ENCODE measurements at places on chromosomes 16 and 17.

- DNase-seq = no peak
Measured at GRCh38 chr17:9287306-9287705, 266.0 kb downstream of the NTN1 start.

DNA sequence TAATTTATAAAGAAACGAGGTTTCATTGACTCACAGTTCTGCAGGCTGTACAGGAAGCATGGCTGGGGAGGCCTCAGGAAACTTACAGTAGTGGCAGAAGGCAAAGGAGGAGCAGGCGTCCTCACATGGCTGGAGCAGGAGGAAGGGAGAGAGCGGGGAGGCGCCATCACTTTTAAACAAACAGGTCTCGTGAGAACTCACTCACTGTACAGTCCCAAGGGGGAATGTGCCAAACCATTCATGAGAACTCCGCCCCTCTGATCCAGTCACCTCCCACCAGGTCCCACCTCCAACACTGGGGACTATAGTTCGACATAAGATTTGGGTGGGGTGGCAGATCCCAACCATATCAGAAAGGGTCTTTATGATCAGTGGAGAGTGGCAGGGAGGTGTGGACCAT lies 392.4 kb upstream of the TNRC6C start:
- no peak for DNase-seq

DNA sequence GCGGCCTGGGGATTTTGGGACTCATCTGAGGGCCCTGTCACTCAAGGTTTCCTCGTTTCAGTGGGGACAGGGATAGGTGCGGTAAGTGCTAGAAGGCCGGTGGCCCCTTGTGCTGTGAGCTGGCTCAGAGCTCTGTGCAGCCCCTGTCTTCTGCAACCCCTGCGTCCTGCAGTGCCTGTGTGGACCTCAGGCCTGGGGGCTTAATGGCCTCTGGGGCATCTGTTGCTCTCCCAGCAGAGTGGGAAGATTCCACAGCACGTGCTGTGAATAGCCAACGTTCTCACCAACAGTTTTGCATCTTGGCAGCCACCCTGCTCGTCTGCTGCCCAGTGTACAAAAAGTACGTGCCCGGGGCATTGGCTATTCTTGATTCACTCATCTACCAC lies 4.9 kb downstream of the FOXC2 start:
- no peak for DNase-seq

GRCh38 chr17:45342871-45343526 lies 26.2 kb upstream of the MAP3K14 start:
- DNase-seq = no peak

- no peak for DNase-seq
Measured at GRCh38 chr17:63316100-63316499, 130.0 kb downstream of the CYB561 start.

GRCh38 chr16:89320782-89321501 lies 103.4 kb downstream of the ZNF778 start:
- DNase-seq = no peak

DNA sequence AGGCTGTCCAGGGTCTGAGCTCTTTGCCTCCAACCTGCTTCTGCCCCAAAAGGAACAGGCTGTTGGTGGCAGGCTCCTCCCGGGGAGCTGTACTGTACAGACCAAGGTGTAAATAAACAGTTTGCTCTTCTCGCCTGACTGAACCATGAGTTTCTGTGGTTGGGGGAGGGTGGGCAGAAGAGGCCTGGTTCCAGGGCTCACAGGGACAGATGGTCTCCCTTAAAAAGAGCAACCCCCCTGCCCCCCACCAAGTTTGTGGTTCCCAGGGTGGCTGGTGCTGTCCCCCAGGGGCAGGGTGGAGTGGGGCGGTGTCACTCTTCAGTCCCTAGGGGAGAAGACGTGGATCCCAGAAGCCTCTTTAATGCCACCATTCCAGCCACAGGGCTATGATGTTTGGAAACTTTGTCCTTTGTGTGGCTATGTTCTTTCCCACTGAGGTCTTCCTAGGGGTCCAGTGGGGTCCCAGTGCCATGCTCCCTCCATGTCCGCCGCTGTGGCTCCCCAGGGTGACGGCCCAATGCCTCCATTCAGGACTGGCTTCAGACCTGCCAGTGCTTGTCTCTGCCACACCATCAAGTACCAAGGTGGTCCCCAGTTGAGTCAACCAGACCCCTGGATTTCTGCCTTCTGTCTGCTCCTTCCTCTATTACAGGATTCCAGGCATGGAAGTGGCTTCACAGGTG lies 146.7 kb downstream of the RAB11FIP4 start:
- DNase-seq = no peak

- no peak for DNase-seq
Measured at GRCh38 chr17:64355536-64356303, 34.9 kb downstream of the PECAM1 start.

DNA sequence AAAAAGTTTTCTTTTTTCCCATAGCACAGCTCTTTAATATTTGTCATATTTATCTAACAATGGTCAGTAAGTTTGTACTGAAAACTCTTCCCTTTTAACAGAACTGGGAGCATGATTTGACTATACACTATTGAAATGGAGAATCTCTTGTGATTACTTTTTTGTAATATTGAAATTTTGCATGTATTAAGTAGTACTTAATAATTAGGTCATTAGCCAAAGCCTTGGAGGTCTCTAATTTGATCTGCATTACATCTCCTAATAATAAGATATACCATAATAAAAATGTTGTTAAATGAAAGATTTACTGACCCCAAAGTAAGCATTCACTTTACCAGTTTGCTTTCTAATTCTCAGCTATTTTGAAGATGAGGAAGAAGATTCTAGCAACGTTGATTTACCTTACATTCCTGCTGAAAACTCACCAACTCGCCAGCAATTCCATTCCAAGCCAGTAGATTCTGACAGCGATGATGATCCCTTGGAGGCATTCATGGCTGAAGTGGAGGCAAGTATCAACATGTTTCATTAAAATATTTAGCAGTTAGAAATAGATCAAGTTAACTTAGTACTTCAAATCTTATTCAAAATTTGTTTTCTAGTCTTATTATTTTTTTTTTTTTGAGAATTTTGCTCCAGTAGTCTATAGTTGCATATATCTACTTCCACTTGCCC lies 18.2 kb downstream of the DDX42 start:
- DNase-seq = no peak

- DNase-seq = no peak
Measured at GRCh38 chr16:24776501-24777220, 47.2 kb downstream of the TNRC6A start.

- DNase-seq = no peak
Measured at GRCh38 chr16:69823831-69824563, 61.9 kb downstream of the WWP2 start.

DNA sequence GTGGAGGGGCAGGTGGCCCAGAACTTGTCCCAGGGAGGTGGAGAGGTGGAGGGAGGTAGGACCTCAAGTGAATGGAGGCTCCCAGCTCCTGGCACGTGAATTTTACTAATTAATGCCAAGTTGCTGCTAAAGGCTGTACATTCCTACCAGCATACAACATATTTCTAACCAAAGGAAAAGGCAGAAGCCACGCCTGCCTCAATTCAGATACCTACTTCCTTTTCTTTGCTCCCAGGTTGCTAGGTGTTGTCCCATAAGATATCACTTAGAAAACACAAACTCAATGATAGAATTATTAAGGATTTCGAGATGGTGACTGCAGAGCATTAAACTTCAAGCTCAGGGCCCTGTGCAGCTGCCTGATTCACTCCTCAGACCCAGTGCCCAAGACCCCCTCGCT lies 20.5 kb upstream of the SMPD3 start:
- DNase-seq = no peak

DNA sequence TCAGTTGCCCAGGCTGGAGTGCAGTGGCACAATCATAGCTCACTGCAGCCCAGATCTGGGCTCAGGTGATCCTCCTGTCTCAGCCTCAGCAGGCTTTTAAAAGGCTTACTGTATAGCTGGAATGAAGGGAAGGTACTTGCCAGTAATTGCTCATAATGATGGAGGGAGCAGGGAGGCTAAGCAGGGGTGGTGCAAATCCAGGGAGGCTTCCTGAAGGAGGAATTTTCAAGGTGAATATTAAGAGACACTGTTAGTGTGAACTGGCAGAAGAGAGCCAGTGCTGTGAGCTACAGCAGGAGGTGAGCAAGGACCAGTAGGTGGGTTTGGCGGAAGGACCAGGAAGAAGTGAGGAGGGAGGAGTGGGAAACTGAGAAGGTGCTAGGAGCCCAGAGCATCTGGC lies 24.7 kb downstream of the CRHR1 start:
- no peak for DNase-seq
